Naive thymus-derived CD8-positive, alpha-beta T cell (primary cell): ENCODE measurements at places on chromosomes 5 and 9.

DNA sequence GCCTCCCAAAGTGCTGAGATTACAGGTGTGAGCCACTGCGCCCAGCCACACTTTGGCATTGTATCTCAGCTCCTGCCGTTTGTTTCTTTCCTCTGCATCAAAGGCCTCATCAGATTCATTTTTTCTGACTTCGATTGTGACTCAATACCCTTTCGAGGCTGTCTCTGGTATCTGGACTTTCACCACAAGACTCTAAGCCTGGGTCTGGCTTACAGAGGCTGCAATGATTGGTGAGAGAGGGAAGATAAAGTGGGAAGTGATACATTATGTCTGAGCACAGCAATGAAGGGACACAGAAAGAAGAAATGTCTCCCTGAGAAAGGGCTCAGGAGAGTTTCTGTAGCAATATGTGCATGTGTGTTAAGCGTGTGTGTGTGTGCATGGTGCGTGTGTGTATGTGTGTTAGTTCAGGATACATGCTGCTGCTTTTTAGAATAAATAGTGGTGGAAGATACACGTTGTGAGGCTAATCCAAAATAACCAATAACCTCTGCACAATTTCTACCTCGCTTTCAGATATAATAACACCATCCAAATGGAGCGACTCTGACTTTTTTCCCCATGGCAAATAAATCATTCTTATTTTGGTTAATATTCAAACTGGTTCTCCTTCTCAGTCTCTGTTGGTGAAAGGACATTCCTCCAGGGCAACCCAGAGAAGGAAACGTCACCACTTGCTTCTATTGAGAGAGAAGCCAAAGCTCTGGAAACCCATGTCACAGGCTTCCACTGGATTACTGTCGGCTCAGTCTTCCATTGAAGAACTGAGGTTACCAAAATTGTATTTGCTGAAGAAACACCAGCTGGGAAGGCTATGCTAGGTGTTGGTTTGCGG lies 8.1 kb upstream of the DAB2 start:
- H3K4me1 ChIP-seq = peaks cover 3% of the 10 kb centered on the region
- no peak overlapping the region for H3K4me3 ChIP-seq
- H3K27me3 ChIP-seq = peaks cover 12% of the 10 kb centered on the region

- no peak for DNase-seq
- H3K36me3 ChIP-seq = no peaks in the 10 kb centered on the region
- no peak overlapping the region for H3K27ac ChIP-seq
- no peak overlapping the region for H3K4me3 ChIP-seq
Measured at GRCh38 chr9:109707355-109707754, 72.6 kb upstream of the PALM2AKAP2 start.

GRCh38 chr9:88303721-88304451 lies 84.4 kb upstream of the SPIN1 start:
- no peak overlapping the region for H3K4me3 ChIP-seq
- no peaks in the 10 kb centered on the region for H3K4me1 ChIP-seq
- DNase-seq = no peak
- H3K27ac ChIP-seq = no peak overlapping the region
- H3K27me3 ChIP-seq = no peaks in the 10 kb centered on the region

GRCh38 chr5:119785057-119785456 lies 155.7 kb downstream of the FAM170A start:
- H3K4me3 ChIP-seq = no peak overlapping the region
- DNase-seq = no peak
- no peaks in the 10 kb centered on the region for H3K36me3 ChIP-seq
- no peaks in the 10 kb centered on the region for H3K4me1 ChIP-seq

DNA sequence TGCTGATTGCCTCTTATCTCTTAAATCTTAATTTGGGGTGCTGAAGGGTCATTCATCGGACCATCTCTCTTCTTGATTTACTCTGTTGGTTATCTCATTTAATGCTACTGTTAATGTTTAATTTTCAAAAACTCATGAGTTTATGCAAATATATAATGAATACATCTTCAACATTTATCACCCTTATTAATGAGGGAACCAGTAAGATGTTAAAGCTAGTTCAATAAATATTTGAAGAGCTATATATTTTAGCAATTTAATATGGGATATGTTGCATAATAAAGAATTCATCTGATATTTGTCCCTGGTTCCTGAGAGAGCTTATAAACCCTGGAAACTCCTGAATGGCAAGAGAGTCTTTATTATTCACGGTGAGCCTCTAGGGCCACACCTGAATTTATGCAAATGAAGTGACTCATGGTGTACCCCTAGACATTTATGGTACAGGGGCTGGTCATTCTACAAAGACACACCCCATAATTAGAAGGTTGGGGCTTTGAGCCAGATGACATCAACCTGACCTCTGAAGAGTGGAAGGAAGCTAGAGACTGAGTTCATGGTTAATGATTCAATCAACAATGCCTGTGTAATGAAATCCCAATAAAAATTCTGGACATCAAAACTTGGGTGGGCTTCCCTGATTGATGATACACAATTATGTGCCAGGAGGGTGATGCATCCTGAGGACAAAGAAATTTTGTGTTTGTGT lies 339.5 kb upstream of the ZNF608 start:
- DNase-seq = no peak
- no peak overlapping the region for H3K27ac ChIP-seq
- no peaks in the 10 kb centered on the region for H3K4me1 ChIP-seq
- no peaks in the 10 kb centered on the region for H3K27me3 ChIP-seq
- H3K4me3 ChIP-seq = no peak overlapping the region

GRCh38 chr5:55495216-55495615 lies 39.5 kb downstream of the PLPP1 start:
- no peaks in the 10 kb centered on the region for H3K27me3 ChIP-seq
- H3K4me3 ChIP-seq = no peak overlapping the region
- H3K4me1 ChIP-seq = peaks cover 4% of the 10 kb centered on the region
- no peaks in the 10 kb centered on the region for H3K36me3 ChIP-seq
- no peak overlapping the region for H3K27ac ChIP-seq

GRCh38 chr9:81737871-81738507 lies 48.6 kb upstream of the TLE1 start:
- no peaks in the 10 kb centered on the region for H3K4me1 ChIP-seq
- H3K36me3 ChIP-seq = no peaks in the 10 kb centered on the region
- no peak overlapping the region for H3K4me3 ChIP-seq

DNA sequence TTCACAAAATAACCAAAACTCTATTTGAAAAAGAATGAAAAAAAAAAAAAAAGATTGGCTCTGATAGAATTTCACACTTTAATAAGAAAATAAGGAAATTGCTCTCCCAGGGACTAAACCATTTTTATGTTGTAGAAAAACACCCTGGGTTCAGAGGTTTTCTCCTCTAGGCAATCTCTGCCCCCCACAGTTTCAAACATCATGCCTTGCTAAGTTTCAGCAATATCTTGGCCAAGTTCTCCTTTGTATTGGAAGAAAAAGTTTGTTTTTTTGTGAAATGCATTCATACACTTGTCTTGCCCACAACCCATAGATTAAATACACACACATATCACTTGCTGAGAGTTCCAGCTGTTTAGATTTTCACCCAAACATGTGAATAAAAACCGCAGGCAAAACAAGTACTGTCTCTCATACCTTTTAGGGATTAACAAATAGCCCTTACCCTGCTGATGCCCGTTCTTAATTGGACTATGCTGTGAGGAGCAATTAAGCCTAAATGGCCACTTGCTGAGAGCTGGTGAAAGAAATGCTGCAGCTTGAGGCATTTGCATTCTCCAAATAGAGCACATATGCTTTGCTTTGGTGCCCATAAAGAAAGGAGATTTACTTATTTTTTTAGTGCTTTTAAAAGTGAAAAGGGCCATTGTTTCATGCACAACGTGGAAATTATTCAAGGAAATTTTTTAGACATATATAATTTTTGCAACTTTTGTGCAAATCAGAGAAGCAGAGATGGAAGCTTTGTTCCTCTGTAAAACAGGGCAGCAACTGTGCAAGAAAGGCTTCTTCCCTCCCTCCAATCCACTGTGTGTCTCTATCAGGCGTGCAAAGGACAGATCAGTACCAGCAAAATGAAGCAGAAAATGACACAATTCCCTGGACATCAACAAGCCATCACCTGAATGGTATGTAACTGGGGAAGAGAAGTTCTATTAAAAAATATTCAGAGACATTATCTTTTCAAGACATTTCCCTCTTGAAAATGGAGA lies 262.4 kb upstream of the KIF2A start:
- peaks cover 8% of the 10 kb centered on the region for H3K36me3 ChIP-seq
- no peaks in the 10 kb centered on the region for H3K4me1 ChIP-seq
- H3K27ac ChIP-seq = no peak overlapping the region
- H3K4me3 ChIP-seq = no peak overlapping the region
- H3K27me3 ChIP-seq = peaks cover 13% of the 10 kb centered on the region

DNA sequence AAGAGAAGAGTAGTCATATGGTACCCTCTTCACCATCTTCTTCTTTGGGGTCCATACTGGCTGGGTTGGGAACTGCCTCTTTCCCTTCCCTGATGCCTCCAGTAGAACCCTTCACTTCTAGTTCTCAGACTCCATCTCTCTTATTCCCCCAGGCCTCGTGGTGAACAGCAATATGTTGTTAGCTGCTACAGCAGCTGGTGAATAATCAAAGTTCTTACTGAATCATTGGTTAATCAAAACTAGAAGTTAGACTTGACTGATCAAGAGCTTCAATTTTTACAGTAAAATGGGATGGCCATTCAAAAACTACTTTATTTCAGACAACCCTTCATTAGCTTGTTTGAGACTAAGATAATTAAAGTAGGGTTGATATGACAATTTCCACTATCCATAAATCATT lies 190.9 kb upstream of the GNA14 start:
- H3K36me3 ChIP-seq = no peaks in the 10 kb centered on the region
- H3K4me3 ChIP-seq = no peak overlapping the region
- H3K27me3 ChIP-seq = no peaks in the 10 kb centered on the region
- H3K4me1 ChIP-seq = peaks cover 2% of the 10 kb centered on the region
- no peak for DNase-seq

DNA sequence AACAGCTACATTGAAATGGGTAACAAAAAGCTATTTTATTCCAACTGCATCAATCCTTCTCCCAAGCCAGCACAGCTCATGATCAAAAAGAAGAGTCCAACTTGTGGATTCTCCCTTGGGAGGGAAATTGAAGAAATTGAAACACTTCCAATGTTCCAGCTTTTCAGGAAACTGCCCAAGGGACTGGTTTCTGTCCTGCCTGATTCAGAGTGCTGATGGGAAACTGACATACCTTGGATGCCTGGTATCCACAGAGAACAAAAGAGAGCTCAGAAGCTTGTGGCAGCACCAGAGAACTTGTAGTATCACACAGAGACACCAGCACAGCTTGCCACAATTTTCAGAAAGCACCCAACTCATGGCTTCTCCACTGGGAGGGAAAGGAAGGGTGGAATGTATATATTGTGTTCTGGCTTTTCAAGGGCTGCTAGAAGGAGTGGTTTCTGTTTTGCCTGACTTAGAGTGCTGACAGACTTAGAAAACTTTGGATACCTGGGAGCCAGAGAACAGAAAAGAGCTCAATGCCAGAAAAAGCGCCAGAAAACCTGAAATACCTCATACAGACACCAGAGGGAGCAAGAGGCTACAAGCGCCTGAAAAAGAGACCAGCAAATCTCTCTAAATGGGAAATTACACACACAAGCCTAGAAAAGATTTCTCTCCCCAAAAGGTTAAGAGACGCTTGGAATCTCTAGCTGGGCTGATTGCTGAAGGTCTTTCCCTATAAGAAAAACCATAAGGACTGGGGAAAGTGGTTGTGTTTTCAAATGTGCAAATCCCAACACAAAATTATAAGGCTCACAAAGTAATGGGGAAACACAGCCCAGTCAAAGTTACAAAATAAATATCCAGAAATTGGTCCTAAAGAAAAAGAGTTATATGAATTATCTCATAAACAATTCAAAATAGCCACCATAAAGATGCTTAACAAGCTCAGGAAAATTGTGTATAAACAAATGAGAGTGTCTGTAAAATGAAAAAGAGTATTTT lies 178.8 kb downstream of the SPOCK1 start:
- no peak for DNase-seq
- H3K36me3 ChIP-seq = no peaks in the 10 kb centered on the region
- no peak overlapping the region for H3K4me3 ChIP-seq
- H3K4me1 ChIP-seq = no peaks in the 10 kb centered on the region
- no peak overlapping the region for H3K27ac ChIP-seq
- peaks cover 17% of the 10 kb centered on the region for H3K27me3 ChIP-seq

- DNase-seq = peak; percentile 78
- peak overlapping the region; percentile 96 for H3K27ac ChIP-seq
- H3K27me3 ChIP-seq = no peaks in the 10 kb centered on the region
- peaks cover 2% of the 10 kb centered on the region for H3K36me3 ChIP-seq
- peak overlapping the region; percentile 81 for H3K4me3 ChIP-seq
- H3K4me1 ChIP-seq = peaks cover 74% of the 10 kb centered on the region
Measured at GRCh38 chr5:131252824-131253171, 11.1 kb upstream of the CDC42SE2 start.

DNA sequence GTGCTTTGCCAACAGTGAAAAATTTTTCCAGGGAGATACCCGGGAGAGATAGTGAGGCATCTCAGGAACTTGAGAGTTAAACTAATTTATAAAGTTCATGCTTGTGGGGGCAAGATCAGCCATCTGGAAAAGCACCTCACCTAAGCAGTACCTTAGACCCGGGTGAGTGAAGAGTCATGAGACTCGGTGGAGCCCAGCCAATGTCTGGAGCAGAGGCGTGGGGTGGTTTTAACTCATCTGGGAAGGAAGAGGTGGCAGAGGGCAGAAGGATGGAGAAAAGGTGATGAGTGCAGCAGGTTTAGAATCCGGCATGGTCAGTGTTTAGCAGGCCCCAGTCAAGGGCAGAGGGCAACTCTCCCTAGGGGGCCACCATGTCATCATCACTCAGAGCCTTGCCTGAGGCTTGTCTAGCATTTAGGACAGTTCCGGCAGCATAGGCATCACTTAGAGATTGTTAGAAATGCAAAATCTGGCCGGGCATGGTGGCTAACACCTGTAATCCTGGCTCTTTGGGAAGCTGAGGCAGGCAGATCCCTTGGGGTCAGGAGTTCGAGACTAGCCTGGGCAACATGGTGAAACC lies 4.3 kb upstream of the RNF183 start:
- H3K27ac ChIP-seq = no peak overlapping the region
- H3K36me3 ChIP-seq = no peaks in the 10 kb centered on the region
- H3K27me3 ChIP-seq = no peaks in the 10 kb centered on the region
- no peaks in the 10 kb centered on the region for H3K4me1 ChIP-seq
- DNase-seq = no peak

DNA sequence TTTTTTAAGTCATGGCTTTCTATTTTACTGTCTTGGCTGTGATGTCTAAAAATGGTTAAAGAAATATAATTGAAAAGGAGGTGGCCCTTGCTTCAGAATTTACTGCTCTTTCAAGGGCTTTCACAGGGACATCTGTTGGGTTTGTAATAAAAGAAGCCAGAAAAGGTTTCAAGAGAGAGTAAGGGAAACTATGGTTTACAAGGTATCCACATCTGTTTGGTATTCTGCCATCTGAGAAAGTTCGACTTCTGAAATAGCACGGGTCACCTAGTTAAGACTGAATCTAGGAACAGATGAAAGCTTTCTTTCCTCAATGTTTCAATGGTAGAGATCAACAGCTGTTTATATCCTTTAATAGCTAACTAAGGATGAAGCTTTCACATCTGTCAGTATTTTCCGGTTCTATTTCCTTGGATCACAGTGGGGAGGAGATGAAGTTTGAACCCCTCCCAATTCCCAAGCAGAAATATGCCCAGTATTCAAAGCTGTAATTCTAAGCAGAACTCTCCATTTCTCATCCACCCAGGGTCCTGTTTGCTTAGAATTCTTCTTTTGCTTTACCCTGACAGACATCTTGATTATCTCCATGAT lies 72.8 kb upstream of the IFNK start:
- H3K4me3 ChIP-seq = no peak overlapping the region
- peaks cover 40% of the 10 kb centered on the region for H3K36me3 ChIP-seq

GRCh38 chr5:31204958-31205357 lies 11.5 kb downstream of the CDH6 start:
- DNase-seq = no peak
- no peak overlapping the region for H3K27ac ChIP-seq
- H3K27me3 ChIP-seq = no peaks in the 10 kb centered on the region
- no peak overlapping the region for H3K4me3 ChIP-seq
- H3K36me3 ChIP-seq = no peaks in the 10 kb centered on the region
- H3K4me1 ChIP-seq = no peaks in the 10 kb centered on the region
